EH (cell line): ENCODE measurements at places on chromosomes 11 and 22.

DNA sequence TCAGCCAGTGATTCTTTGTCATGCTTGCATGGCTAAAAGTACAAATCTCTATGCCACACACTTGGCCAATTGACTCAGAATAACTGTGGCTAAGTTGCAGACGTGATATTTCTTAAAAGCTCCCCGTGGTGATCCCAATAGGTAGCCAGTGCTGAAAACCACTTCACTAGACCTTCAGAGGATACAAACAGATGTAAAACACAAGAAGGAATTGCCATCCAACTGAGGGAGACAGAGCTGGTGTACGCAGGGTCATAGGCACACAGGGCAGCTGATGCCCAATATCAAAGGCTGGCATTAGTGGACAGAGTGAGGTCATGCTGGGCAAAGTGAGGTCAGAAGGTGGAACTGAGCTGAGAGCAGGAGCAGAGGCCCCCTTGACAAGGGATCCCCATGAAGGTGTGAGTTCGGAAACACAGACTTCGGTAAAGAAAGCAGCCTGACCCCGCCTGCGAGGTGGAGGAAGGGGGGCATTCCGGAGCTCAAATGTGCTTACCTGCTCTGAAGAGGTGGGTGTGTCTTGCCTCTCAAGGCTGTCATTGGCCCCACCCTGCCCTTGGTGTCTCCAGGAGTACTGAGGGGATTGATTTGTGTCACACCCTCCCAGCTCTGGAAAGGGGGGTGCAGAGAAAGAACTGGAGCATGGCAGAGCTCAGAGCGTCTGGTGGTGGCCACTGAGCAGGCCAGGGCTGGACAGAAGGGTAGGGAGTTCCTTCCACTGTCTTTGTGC is 344.9 kb upstream of the B3GAT1 start:
- DNase-seq: no peak

DNA sequence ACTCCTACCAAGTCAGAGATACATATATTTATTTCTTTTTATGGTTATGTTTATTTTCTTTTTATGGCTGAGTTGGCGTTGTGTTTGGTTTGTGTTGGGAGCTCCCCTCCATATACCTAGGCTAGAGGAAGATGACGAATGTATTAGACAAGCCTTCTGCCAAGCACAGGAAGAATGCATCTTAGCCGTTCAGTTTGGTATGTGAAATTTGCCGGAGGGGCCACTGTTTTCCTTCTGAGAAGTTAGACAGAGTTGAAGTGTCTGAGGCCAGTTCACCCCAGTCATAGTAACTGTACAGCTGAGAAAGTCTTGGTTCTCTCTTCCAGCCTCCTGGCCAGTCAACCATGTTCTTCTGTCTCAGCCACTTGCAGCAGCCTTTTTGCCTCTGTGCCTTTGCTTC is 29.8 kb downstream of the TEAD1 start:
- DNase-seq: peak; percentile 94

GRCh38 chr11:73177778-73178539 is 35.8 kb upstream of the FCHSD2 start:
- DNase-seq: peak; percentile 94

GRCh38 chr11:1644601-1645356 is 15.2 kb downstream of the KRTAP5-5 start:
- no peak for DNase-seq

DNA sequence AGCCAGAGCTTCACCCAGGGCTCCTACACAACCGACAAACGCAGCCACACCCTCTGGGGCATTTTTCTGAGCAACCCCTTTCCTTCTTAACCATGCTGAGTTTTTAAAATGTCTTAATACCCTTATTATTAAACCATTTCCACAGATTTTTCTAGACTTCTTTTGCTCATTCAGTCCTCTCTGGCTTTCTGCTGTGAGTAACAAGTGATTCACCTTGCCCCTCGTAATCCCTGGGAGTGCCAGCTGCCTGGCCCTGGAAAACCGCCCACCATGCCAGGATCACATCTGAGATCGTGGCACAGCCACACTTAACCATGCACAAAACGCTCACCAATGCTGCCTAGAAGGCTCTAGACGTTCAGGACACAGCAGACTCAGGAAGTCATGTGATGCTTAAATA is 25.4 kb downstream of the YPEL1 start:
- no peak for DNase-seq

GRCh38 chr22:41770715-41771468 is 29.6 kb upstream of the CCDC134 start:
- DNase-seq: peak; percentile 27

- DNase-seq: no peak
Observed at GRCh38 chr11:134571301-134571700, 159.3 kb upstream of the B3GAT1 start.

- DNase-seq: no peak
Observed at GRCh38 chr11:121383716-121384115, 68.4 kb upstream of the SORL1 start.

DNA sequence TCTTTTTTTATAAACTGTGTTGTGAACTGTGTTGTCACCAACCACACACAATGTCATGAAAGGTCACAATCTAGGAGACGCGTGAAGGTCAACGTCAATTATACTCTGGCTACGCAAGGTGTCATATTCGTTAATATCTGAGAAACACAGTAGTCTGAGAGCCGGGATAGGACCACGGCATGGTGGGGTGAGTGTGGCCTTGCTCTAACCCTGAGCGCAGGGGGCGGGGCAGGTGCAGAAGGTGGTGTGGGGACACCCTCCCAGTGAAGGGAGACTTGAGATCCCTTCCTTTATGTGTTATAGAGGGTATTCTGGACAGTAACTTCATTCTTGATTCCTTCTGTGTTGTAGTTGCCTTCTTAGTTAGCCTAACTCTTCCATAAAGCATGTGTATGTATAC is 883.0 kb downstream of the OPCML start:
- DNase-seq: no peak

- DNase-seq: no peak
Observed at GRCh38 chr11:114095899-114096298, 36.4 kb downstream of the ZBTB16 start.

GRCh38 chr22:17198170-17199002 is 20.8 kb downstream of the ADA2 start:
- DNase-seq: no peak

- DNase-seq: no peak
Observed at GRCh38 chr22:47119181-47119580, 356.7 kb downstream of the TBC1D22A start.

DNA sequence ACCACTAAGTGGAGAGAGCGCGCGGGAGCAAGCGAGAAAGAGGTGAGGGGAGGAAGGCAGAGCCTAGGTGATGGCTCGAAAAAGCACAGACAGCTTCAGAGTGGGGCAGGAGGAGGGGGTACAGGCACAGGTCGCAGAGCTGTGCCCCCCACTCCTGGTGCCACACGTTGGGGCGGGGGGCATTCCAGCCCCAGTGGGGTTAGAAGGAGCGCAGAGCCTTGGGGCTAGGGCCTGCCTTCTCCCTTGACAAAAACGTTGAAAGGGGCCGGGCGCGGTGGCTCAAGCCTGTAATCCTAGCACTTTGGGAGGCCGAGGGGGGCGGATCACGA is 41.6 kb upstream of the ISX start:
- DNase-seq: no peak

- no peak for DNase-seq
Observed at GRCh38 chr22:47818496-47818895, 1056.0 kb downstream of the TBC1D22A start.

GRCh38 chr22:39422101-39422500 is 22.5 kb downstream of the TAB1 start:
- no peak for DNase-seq

- peak; percentile 75 for DNase-seq
Observed at GRCh38 chr11:75582895-75583717, 21.1 kb downstream of the SERPINH1 start.

GRCh38 chr22:32269316-32269715 is 14.2 kb upstream of the SLC5A4 start:
- DNase-seq: no peak

GRCh38 chr11:12525466-12526055 is 148.2 kb downstream of the PARVA start:
- DNase-seq: no peak
